Anterior cingulate cortex (tissue), 58 donors: ENCODE measurements at places on chromosomes 1 and 21.
A peak's percentile ranks its signal among the peaks of the same experiment; 100 is the strongest.

DNA sequence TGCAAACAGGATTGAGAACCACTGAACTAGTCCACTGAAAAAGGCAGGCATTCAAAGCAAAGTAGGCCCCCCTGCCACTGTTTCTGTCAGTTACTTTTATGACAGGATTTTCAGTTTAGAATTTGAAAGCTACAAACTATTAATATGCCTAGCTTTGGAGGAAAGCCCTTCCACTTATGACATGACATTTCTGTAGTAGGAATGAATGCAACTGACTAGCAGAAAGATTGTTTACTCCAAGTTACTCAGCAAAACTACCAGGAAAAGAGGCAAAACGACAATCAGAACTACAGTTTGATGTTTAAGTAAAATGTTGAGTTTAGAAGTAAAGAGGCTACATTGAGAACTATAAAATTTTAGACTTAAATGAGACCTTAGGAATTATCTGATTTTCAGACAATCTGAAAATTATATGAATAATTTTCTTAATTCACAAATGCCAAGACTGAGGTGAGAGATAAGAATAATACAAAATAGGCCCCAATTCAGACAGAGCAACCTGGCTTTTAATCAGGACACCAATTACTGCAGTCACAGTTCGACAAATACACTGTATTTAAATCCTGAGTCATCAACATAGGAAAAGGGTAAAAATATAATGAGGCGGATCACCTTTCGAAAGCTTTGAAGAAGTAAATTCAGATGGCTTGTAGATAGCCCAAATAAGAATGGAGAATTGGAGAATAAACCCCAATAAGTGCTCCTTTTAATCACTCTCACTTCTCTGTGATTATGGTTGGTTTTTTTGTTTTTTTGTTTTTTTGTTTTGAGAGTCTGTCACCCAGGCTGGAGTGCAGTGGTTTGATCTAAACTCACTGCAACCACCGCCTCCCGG is 2.2 kb downstream of the PRKAB2 start:
- DNase-seq, result no peak

DNA sequence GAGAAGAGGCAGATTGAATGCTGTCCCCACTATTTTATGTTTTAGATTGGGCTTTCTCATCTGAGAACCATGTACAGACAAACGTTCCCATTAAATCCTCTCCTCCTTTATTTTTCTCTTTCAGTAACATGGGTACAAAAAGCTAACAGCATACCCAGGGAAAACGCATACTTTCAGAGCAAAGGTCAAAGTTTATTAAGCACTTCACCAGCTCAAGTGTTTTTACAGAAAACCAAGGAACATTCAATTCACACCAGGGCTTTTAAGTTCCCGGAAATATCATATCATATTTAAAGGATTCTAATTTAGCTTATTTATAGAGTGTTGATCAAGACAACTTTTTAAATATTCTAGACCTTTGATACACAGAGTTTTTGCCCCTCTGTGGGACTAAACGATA is 271.5 kb upstream of the C1orf87 start:
- DNase-seq, result no peak

DNA sequence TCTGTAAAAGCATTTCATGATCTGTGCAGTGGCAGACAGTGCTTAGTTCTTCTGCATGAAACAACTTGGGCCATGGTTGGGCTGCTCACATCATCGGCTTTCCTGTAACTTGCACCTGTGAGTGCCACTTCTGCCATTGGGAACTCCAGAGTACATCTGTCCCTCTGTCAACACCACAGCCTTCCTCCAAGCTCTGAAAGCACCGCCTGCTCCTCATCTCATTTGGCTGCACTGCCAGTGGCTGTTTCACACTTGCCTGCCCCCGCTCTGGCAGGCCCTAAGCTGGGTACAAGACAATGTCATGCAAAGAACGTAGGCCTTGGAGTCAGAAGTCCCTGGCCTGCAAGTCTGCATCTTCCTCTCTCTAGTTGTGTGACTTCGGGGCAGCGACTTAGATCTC is 46.4 kb downstream of the DDX20 start:
- DNase-seq, result no peak

DNA sequence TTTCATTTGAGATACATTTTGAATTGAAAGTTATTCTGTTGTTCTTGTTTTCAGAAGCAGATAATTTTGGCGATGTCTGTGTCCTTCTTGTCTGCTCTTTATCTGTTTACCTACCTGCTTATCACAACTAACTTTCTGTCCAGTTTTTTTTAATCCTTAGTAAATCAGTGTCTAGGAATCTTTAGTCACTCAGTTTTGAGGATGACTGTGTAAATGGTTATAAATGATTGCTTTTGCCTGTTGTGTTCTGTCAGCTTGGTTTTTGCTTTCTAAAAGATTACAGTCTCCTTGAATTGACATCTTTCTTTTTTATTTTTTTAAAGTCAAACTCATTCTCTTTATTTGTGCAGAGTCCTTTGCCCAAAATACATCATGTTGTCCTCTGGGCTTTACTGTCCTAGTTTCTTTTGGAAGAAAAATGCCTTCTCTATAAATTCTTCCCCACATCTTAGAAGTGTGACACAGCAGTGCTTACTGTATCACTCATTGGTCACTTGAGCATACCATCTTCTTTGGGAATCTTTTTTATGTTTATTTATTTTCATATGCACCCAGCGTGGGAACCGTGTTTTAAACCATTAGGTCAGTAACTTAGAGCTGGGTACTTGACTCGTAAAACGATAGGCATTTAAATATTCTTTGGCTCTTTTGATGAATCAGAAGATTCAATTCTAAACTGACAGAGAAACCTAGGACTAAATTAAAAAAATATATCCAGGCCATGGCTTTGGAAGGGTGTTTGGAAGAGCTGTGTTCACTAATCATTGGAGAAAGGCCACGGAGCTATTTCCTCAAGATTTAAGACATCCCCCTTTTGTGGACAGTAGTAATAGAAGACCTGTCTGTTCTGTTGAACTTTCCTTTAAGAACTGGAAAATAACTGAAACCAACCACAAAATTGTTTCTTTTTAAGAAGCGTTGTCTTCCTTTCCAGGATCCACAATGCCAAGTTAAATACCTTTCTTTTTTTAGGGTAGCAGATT is 20.9 kb downstream of the LAMC1 start:
- DNase-seq, result no peak

- DNase-seq, result no peak
Observed at GRCh38 chr21:44967082-44968047, 27.5 kb downstream of the SLX9 start.

DNA sequence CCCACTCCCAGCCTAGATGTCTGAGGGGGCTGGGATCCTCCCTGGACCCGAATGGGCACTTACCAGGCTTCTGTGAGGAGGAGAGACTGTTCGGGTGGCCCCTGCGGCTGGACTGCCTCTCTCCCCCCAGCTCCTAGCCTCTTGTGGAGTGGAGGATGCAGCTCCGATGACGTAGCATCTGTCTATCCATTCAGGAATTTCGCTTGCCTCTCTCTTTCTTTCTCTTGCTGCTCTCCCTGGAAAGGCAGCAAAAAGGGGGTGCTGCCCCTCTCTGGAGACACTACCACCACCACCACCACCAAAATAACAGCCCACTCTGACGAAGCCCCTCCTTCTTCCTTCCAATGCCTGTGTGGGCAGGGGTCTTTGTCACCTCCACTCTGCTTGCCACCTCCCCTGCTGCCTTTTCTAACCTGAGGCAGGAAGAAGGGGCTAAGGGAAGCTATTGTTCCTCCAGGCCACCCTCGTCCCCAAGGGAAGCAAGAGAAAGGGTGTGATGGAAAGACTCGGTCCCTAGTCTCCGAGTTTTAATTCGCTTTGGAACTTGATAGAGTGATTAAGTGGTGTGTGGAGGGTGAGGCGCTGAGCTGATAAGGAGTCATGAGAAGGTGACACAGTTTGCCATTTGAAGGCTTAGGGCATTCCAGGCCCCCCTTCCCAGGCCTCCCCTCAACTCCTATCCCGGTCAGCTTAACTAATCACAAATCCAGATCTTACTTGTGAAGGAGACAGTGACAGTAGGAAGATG is 60.5 kb downstream of the RHBG start:
- peak; percentile 75 for DNase-seq

- no peak for DNase-seq
Observed at GRCh38 chr1:204410688-204411450, 748 bp downstream of the PPP1R15B start.
